ENCODE measurements at places on chromosomes 6 and 20. TPM values are rescaled to one million over a fixed set of nuclear protein-coding genes. Genes with fewer than 3 reads are reported as not detected.

Gene PAK5
- total RNA-seq, result not detected

- DNase-seq, result no peak
Measured at GRCh38 chr20:14142964-14143627, 147.8 kb downstream of the MACROD2 start.

DNA sequence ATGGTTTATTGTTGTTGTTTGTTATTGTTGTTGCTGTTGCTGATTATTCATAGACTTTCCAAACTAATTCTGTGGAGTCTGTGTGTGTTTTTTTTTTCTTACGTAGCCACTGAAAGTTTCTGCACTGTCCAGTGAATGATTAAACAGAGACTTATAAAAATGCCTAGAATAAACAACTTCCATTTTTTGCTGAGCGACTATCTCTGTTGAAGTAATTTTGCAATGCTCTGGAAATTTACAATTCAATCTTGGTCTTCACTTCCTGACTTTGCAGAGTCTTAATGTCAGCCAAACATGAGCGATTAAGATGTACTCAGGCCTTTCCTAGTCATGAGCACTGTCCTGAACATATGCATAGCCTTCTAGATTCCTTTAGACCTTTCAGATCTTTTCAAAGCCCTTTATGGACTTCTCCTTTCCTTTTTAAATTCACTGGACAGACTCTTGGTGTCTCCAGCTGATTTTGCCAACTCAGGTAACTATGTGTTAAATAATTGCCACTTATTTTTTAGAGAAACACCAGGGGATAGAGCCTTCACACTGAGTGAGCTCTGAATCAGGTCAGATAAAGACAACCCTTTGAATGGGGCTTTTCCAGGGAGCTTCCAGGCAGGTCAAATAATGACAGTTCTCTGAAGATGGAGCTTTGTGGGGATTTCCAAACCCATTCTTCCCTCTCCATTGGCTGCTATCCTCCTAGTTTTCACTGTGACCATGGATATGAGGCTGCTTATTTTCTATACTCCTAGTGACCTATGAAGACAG lies 622.8 kb upstream of the EPHA7 start:
- no peak for DNase-seq

Gene C6orf141
- total RNA-seq, result 0.38 TPM

Gene TP53INP2
- 117 TPM for total RNA-seq

DNA sequence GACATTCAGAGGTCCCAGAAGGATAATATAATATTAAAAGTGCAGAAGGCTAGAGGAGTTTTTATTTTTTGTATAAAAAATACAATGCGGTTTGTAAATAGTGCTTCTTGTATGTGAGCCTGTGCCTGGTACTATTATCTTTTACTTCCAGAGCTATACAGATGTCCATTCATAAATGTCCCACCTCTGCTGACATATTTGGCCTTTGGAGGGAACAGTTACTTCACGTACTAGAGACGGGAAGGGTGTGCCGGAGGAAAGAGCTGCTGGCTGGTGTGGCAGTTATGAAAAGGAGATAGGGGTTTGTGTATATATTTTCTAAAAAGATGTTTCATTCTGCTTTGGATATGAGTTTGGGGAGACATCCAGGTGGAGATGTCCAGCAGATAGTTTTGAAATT lies 8.8 kb downstream of the CD109 start:
- no peak for DNase-seq

GRCh38 chr6:53322188-53323029 lies 26.3 kb downstream of the ELOVL5 start:
- no peak for DNase-seq

GRCh38 chr6:12007887-12008286 lies 4.2 kb upstream of the HIVEP1 start:
- DNase-seq, result no peak

Gene PNPLA1
- total RNA-seq, result not detected

DNA sequence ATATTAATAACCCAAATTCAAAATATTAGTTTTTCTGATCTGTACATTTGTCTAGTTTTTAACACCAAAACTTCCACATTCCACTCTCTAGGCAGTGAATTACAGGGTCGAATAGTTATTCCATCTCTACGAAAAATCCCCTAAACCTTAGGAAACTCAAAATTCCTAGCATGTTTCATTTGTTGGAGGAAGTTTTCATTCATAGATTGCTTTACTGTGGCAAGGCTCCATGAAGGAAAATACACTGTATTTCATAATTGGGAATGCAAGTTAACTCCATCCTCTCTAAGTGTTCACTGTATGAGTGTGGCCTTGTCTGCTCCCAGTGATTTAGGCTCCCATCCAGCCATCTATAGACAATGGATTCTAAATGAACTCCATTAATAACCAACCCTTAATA lies 296.1 kb downstream of the TENT5A start:
- DNase-seq, result no peak

Gene SEMG1
- total RNA-seq, result not detected

DNA sequence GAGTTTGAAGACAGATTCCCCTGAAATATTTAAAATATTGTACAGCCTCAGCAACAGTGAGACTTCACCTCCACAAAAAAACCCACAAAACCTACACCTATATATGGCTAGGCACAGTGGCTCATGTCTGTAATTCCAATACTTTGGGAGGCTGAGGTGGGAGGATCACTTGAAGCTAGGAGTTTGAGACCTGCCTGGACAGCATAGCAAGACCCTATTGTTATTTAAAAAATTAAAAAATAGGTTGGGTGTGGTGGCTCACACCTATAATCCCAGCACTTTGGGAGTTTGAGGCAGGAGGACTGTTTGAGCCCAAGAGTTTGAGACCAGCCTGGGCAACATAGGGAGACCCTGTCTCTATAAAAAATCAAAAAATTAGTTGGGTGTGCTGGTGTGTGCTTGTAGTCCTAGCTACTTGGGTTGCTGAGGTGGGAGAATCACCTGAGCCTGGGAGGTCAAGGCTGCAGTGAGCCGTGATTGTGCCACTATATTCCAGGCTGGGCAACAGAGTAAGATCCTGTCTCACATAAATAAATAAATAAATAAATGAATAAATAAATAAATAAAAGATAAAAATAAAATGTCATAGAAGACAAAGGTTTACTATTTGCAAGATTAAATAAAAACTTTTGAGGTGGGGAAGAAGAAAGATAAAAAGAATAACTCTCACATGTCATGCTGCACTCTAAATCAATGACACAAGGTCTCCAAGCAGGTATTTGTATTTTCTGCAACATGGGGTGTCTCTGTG lies 51.1 kb downstream of the RARS2 start:
- no peak for DNase-seq

- DNase-seq, result no peak
Measured at GRCh38 chr20:43066125-43066524, 123.6 kb downstream of the PTPRT start.

DNA sequence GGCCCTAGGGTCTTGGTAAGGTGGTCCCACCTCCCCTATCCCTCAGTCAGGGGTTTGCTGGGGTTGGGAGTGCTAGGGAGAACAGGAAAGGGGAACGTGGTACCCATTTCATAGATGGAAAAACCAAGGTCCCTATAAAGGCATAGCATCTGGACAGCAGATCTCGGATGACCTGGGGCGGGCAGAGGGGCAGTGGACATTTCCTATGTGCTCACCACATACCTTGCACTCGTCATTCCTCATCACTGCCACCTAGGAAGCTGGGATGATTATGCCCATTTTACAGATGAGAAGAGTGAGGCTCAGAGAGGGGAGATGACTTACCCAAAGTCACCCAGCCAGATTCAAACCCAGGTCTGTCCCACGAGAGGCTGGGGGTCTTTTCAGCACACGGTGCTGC lies 12.1 kb downstream of the MYLK2 start:
- DNase-seq, result no peak

GRCh38 chr6:156779206-156780094 lies 2.3 kb downstream of the ARID1B start:
- peak; percentile 80 for DNase-seq

GRCh38 chr6:83252719-83253118 lies 59.6 kb downstream of the RWDD2A start:
- DNase-seq, result no peak

GRCh38 chr6:164404812-164405488 lies 904.5 kb downstream of the C6orf118 start:
- no peak for DNase-seq

Gene DPPA5
- total RNA-seq, result not detected

DNA sequence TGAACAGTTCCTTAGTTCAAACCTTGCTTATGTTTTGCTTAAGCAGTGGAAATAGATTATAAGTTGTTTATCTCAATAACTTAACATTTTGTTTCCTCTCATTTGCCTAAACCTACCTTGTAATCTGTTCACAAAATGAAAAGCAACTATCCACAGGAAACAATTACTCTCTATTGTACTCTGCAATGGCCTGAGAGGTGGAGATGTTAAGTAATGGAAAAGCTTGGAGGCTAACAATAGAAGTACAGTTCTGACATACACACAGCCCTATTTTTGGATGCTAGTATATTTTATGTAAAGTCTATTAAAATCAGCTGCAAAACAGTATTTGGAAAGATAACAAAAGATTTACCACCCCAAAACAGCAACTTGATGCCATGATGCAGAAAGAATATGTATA lies 82.1 kb downstream of the TINAG start:
- DNase-seq, result no peak

Gene TINAG
- 0.70 TPM for total RNA-seq

DNA sequence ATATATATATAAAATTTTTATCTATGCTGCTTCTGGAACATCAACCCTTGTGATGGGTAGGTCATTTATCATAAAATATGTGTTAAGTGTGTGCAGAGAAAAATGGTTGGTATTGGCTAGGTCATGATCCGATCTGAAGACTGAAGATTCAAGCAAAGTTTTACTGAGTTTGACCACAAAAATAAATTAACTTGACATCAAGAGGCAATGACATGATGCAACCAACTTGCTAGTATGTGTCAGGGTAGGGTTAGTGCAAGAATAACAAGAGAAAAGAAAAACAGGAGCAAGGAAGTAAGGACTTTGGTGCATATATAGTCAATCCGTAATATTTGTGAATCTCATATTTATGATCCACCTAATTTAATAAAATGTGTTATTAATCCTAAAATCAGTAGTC lies 1202.0 kb upstream of the ADGRB3 start:
- no peak for DNase-seq

GRCh38 chr6:146770275-146770964 lies 171.6 kb downstream of the ADGB start:
- no peak for DNase-seq

Gene RNF39
- not detected for total RNA-seq

- DNase-seq, result no peak
Measured at GRCh38 chr6:85385636-85386315, 64.1 kb upstream of the NT5E start.

DNA sequence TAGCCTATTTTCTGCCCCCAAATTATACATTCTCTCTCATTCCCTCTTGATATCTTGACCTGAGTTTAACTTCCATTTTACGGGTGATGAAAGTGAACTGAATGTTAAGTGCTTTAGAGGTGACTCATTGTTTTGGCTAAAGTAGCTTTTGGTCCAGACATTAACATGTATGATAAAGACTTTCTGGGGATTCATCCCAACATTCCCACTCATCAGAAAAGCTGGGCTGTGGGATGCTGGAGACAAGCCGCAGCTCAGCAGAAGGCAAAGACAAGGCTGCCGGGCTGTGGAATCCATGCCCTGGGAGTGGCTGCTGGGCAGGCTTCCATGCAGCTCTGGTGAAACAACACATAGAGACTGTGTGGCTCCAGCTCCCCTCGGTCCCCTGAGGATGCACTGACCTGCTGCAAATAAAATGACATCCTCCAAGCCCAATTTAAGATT lies 89.9 kb upstream of the SYNDIG1 start:
- no peak for DNase-seq

Gene SLC13A3
- total RNA-seq, result 0.57 TPM
